T-helper 2 cell (primary cell): ENCODE measurements at places on chromosomes 11 and 22.

- no peak for DNase-seq
These were observed 512 bp upstream of the GRIA4 start for GRCh38 chr11:105609341-105609781.

DNA sequence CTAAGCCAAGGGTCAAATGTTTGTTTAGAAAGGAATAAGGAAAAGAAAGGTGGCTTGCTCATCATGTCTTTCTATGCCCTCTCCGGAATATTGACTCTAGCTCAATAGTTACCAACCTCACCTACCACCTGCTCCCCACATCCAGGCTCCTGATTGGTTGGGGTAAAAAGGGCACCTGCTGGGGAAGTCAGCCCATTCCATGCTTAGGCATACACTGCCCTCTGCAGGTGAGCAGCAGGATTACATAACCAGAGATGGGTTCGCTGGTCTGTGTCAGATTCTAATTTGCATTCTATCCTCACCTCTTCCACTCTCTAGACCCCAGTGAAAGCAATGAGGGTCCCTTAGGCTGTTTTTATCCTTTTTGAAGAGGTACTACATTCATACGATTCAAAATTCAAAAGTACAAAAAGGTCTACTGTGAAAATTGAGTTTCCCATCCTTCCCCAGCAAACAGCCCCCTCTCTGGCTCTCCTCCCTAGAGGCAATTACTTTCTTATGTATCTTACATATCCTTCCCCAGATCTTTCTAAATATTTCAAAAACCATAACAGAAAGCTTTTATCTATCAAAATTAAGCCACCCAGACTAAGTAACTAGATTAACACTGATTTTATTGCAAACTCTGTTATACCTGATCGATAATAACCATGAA lies 98.0 kb upstream of the ASPHD2 start:
- peak; percentile 55 for DNase-seq

GRCh38 chr11:76524919-76525318 lies 80.1 kb downstream of the EMSY start:
- no peak for DNase-seq

GRCh38 chr22:17698948-17699347 lies 60.4 kb downstream of the BCL2L13 start:
- no peak for DNase-seq

DNA sequence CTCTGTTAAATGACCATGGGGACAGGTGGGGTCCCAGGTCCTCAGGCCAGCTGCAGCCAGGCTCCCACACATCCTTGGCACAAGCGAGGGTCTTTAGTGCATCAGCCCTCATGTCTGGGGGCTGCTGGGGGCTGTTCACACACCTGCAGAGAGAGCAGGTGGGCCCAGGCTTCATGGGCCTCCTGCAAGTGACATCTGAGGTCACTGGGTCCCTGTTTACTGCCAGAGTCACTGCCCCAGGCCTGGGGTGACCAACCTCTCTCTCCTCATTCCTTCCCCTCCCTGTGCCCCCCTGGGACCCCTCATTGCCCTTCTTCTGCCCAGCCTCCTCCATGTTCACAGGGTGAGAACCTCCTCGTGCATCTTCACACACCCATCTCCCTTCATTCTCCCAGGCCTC lies 92.4 kb downstream of the RTL6 start:
- DNase-seq: no peak

DNA sequence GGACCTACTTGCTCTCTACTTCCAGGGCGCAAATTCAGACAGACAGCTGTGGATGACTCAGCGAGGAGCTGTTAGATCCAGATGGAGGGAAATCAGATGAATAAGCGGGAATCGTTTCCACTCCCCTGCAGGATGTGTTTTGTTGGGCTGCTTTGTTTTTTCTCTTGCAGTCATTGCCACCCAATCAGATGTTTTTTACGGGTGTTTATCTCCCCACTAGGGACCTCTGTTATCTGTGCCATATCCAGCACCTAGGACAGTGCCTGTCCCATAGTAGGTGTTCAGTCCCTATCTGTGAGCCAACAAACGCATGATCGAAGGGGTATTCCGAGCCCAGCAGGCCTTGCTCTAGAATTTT lies 51.1 kb upstream of the PARVG start:
- no peak for DNase-seq

DNA sequence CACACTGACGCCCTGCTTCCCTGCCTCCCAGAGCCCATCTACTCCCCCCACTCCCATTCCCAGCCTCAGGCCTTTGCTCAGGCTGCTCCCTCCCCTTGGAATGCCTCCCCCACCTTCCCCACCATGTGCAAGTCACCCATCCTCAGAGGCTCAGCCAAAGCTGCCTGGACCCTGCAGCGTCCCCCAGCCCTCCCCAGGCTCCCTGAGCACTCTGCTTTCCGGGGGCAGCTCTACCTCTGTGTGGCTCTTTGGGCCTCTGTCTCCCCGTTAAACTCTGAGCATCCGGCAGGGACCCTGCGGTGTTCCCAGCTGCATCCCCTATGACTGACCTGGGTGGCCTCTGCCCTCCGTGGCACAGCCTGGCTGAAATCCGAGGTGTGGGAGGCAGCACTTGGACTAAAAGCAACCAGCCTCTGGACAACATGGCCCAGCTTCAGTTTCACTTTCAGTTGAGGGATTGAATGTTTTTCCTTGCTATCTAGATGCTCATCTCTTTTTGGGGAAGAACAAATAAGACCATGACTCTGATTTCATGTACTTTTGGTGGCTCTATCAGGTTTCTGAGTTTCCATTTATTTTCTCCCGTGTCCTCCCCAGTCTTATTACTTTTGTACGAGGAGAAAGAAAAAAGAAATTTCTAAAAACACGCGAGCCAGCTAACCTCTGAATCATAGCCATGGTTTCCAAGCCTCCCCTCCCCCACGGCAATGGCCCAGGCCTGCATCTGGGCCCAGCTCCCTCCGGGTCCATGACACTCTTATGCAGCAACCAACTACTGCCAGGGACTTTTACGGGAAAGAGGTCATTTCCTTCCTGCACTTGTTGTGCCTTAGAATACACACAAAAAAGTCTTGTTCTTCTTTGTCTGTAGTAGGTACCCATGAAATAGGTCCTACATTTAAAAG lies 3.8 kb downstream of the APOL3 start:
- DNase-seq: peak; percentile 68

- DNase-seq: no peak
These were observed 35.6 kb downstream of the MYH9 start for GRCh38 chr22:36351921-36352802.

DNA sequence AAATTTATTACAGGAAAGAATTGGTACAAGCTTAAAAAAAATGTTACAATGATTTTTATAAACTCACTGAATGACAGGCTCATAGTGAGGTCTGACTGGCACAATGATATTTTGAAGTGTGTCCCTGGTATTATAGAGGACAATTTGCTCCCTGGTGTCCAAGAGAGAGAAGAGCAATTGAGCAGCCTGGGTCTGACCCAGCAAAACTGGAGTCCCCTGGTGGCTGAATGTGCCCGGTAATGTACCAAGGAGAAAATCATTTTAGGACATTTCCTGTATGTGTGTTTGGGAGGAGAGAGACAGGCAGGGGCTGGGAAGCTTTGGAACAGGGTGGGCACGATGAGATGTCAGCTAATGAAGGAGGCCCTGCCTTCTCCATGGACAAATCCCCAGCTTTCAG lies 125.3 kb downstream of the APOL5 start:
- DNase-seq: no peak

GRCh38 chr11:131392528-131393255 lies 22.3 kb downstream of the NTM start:
- DNase-seq: no peak

DNA sequence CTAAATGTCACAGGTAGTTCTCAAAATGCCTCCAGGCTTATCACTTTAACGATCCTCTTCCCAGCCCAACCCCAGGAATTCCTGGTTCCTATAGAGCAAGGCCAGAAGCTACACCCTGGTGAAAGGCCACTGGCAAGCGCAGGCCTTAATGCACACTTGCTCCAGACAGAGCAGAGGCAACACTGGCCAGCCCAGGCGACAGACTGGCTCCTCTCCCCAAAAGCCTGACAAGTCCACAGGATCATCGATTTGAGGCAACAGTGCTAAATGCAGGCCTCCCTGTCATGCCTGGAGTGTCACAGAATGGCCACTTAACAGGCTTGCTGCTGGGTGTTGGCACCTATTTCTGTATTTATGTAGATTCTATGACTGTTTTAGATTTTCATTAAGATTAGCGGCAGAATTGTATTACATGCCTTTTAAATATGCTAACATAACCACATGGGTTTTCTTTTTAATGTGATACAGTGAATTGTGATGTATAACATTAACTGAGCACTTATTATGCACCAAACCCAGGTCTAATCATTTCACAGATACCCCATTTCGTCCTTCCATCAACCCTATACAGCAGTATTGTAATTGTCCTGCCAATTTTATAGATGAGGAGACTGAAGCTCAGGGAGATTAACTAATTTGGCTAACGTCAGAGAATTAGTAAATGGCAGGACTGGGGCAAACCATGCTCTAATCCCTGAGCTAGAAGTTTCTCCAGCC lies 38.6 kb downstream of the PACSIN2 start:
- DNase-seq: no peak

- DNase-seq: no peak
These were observed 48.1 kb upstream of the ME3 start for GRCh38 chr11:86720546-86720945.

DNA sequence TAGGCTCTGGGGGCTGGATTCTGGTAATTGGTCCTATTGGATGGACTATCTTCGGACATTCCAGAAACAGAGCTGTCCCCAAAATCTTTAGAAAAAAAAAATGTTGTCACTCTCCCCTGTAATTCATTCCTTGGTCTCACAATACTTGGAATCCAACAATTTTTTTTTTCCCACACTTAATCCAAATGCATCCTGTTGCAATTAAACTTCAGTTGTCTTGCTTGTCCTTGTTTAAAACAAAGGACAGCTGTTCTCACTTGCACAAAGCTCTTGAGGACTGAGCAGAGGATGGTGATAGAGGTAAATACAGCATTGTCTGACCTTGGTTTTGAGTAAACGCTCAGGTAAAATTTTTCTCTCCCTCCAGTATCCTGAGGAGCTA lies 75.3 kb downstream of the SC5D start:
- DNase-seq: no peak

GRCh38 chr11:77381729-77382665 lies 80.5 kb upstream of the GDPD4 start:
- no peak for DNase-seq

GRCh38 chr11:849104-849824 lies 6.6 kb downstream of the TSPAN4 start:
- DNase-seq: peak; percentile 15

DNA sequence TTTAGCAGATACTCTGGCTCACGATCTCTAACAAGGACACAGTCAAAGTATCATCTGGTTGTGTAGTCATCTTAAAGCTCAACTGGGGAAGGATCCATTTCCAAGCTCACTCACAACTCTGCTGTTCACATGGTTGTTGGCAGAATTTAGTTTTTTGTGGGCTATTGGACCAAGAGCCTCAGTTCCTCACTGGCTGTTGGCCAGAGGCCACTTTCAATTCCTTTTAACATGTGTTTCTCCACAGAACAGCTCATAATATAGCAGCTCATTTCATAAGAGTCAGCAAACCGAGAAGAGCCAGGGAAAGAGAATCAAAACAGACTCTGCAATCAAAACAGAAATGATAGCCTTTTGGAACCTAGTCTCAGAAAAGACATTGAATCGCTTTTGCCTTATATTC lies 22.6 kb downstream of the IZUMO1R start:
- no peak for DNase-seq

DNA sequence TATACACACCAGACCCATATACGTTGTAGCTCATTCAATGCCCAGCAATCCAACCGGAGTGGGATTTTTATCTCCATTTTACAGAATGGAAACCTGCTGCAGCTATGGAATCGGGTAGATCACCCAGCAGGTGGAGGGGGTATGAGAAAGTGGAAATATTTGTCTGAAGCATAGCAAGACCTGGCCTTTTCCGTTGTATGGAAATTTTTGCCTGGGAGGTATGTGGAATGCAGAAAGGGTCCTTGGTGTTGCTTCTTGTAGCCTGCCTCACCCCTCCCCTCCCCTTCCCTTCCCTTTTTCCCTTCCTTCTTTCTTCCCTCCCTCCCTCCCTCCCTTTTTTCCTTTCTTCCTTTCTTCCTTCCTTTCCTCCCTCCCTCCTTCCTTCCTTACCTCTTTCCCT lies 15.2 kb downstream of the TSPAN18 start:
- DNase-seq: no peak

DNA sequence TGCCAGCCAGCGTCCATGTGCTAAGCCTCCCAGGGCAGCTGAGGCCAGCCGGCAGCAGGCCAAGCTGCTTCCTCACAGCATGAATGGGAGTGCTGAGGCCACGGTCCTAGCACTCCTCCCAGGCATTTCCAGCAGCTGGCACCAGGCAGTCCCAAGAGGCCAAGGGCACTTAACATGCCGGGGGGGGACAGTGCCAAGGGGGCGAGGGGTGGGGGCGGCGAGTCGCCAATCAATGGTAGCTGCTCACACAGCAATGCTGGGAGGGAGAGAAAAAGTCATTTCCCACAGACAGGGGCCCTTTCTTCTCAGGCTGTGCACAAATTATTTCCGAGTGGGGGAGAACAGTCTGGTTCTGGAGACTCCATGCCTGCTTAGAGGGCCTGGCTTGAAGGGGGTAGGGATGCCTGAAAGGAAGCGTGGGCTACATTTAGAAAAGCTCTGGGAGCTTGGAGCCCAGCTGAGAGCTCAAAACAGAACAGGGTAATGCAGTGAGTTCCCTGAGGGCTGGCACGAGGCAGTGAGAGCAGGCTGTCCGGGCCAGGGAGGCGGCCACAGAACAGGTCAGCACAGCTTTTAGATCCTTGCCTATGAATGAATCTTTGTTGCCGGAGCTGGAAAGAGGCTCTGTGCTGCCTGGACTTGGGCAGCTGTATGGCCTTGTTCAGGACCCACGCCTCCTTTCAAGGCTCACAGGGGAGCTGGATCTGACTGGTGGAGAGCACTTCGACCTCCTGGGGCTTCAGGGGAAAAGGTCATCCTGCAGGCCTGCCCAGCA lies 14.4 kb upstream of the TBC1D10A start:
- no peak for DNase-seq

DNA sequence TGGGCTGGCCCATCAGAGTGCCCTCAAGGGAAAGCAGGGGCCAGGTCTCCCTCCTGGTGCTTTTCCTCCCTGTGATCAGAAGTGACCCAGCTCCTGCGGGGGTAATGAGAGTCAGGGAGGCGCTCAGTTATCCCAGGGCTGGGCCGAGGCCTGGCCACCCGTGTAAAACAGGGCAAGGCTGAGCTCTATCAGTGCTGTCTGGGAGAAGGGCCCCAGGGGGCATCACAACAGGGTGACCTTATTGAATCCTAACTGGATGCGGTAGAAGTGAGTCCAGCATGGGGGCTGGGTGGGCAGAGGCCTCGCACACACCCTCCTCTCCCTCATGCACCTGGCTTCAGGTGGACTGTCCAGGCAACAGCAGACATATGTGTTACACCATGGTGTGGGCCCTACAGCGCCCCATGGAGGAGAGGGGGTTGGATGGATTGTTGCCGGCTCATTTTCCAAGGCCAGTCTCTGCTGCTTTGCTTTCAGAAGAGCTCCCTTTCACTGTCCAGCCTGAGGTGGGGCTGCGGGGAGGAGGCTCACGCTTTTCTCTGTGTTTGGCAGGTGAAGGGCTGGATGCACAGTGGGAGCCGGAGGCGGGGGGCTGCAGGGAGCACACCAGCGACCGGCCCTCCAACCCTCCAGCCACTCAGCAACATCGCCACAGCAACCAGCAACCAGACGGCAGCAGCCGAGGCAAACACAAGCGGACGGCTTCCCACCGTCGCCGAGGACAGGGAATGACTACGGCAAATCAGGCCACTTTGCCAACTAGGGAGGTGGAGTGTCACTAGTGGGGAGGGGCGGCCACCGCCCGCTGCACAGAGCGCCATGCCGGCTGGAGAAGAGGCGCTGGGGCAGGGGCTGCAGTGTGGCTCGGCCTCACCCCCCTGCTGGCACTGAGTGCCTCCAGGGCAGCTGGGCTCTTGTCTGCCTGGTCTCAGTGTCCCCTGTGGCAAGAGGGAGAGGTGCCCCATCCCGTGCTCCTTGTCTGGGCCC lies 24.7 kb downstream of the GNAZ start:
- DNase-seq: no peak
